Suppressor macrophage treated with lipopolysaccharide for 4 hours (primary cell): ENCODE measurements at places on chromosomes 3 and 15.
A peak's percentile ranks its signal among the peaks of the same experiment; 100 is the strongest.

- DNase-seq: no peak
Measured at GRCh38 chr15:86865920-86866319, 786.2 kb downstream of the AGBL1 start.

DNA sequence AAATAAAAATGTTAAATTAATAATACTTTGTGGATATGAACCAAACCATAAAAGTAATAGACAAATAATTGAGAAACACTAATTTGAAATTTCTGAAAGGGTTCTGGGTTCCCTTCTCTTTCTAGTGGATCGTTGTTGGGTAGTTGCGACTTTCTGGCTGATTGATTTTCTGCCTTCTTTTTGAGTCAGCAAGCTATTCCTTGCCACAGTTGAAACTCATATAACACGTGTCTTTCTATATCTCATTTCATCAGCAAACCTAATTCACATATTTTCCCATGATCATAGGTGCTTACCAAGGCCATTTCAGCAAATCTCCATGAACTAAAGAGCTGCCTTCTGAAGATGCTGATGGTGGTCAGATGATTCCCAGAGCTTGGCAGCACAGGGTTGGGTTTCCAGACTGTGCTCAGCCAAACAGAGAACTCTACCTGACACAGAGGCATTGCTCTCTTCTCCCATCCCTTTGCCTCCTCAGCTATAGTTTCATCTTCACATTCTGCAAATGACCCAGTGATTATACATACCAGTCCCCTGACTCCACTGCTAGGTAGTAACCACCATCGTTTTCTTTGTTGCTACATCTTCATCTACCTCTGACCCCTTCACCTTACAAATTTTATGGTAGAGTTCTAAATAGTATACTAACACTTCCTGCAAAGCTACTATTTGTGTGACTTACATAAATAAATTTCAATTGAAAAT lies 383.9 kb upstream of the DPH6 start:
- DNase-seq: no peak

- DNase-seq: peak; percentile 16
Measured at GRCh38 chr3:150411546-150411945, 3.4 kb downstream of the TSC22D2 start.

DNA sequence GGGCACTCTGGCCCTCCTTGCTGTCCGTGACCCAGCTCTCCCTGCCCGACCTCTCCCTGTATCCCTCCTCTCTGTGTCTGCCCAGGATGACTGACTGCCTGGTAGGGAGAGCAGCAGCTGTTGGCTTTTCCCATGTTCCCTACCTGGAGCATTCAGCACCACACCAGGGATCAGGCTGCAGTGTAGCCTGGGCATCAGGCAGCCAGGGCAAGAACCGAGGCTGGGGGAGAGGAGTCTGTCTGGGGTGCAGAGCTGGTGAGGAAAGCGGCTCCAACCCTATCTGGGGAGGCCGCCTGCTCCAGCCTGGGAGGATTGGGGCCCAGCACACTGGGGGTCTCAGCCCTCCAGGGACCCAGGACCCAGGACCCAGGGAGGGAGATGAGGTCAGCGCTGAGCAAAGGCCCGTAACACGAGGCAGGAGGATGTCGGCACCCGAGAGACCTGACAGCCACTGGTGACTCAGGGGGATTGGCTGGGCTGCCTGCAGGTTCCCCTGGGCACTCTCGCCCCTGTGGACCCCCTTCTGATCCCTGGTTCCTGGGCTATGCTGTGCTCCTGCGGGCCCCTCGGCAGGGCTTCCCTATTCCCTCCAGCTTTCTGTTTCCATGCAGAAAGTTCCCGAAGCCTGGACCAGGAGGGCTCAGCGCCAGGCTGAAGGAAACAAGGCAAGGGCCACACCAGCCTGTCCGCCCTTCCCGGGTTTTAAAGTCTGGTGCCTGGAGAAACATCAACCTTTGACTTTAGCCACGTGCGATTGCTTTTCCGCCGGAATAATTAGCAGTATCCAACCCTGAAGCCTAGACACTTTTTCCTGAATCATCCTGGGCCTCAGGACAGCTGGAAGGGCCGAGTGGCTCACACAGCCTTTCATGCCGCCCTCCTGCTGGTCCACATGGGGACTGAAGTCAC lies 128.2 kb upstream of the MEF2A start:
- no peak for DNase-seq

DNA sequence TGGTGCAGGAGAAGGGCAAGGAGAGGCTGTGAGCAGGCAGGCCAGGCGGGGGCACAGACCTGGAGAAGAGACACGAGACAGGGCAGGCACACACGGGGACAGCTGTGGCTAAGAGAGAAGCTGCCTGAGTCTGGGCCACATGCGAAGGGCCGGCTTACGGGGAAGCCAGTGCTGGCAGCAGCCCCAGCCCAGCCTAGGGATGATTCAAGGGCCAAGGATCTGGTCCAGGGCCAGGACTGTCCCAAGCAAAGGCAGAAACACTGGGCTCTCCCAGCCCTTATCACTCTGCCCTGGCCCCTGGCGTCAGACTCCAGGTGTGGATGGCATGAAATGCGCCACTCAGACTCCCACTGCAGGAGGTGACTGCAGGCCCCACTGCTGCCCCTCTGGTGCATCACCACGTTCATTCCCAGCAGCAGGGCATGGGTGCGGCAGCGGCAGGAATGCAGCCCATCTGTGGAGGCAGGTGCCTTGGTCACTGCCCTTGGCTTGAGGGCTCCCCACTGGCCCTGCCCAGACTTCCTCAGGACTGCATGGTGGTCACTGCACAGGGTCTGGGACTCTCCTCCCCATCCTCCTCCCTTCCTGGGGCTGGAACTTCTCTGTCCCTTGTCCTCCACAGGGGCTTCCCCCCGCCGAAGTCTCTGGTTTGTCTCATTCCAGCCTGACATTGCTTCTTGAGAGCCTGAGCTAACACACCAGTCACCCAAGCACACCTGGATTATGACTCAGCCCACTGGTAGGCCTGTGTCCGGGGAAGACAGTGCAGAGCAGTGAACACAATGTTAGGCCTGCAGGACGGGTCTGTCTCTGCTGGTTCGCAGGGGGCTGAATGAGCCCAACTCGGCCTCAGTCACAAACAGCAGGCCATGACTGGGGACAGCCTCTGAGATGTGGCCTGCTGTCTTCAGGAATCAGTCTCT lies 69.3 kb downstream of the TBC1D2B start:
- DNase-seq: no peak

GRCh38 chr15:39079296-39079847 lies 501.5 kb upstream of the THBS1 start:
- DNase-seq: no peak

- DNase-seq: no peak
Measured at GRCh38 chr3:56673781-56674457, 9.1 kb downstream of the TASOR start.

- DNase-seq: no peak
Measured at GRCh38 chr15:27768732-27769475, 330.2 kb downstream of the OCA2 start.

DNA sequence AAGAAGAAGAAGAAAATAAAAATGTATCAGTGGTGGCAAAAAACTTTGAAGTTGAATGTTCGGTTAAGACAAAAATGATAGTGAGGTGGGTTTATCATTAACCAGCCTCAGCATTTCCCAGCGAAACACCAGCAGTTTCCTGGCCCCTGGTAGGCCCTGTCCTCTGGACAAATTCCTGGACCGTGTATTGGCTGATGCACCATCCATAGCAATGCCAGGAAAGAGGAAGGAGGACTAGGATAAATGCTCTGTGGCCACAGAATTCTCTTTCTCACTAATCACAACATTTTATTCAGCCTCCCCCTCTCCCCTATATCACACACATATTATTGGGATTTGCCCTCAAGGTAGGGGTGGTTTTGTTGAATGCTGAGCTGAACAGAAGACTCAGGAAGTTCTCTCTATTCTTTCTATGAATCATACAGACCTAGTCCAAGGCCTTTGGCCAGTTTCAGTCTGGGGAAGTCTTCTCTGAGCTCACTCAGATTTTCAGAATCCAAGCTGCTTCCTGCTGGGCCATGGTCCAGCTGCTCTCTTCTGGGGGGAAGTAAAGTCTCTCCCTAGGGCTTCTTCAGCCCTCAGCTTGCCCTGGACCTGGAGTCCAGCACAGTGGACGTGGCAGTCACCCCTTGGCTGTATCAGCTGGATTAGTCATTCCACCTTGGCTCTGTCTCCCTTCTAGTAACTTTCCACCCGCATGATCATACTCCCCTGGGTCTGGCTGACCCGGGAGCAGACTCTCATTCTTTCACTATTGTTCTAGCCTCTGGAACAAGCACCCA lies 27.6 kb downstream of the SLC28A1 start:
- DNase-seq: peak; percentile 42

GRCh38 chr3:188689101-188689574 lies 482.6 kb upstream of the TPRG1 start:
- peak; percentile 83 for DNase-seq

DNA sequence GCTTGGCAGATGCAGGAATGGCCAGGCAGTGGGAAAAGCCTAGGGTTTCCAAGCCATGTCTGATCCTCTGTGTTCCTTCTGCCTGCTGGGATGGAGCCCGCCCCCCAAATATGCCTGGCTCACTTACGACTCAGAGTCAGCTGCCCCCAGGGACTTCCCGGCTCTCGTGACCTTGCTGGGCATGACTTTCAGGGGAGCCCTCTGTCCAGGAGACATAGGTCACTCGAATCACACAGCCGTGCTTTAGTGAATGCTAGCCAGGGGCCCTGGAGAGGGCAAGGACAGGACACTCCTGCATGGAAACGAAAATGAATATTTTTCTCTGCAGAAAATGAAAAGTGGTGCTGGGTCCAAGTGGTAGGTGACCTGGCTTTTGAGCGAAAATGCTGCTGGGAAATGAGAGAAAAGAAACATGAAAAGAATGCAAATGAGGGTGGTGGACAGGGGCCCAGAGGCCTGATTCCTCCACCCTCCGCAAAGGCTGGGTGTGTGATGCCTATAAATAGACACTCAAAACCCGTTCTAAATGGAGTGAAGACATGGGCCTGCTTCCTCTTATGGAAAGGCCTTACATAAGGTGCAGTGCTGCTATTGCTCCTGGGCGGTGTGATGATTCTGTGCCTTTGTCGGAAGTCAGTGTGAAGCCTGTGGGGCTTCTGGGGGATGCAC lies 107.4 kb downstream of the APBA2 start:
- peak; percentile 12 for DNase-seq

DNA sequence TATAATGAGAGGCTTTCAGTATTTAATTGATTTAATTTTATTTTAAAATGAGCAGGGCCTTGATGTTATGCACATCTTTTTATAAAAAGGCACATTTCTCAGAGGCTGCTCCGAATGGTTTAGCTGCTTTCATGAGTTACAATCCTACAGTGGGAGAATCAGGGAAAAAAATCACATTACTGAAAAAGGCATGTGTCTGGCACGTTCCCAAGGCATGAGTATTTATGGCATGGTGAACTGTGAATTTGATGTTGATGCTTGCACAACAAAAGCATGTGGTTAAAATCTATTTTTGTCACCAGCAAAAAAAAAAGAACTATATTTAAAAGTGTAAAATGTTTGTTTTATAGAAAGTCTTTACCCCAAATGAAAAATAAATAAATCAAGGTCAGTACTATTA lies 485.2 kb upstream of the ROBO2 start:
- DNase-seq: no peak

- no peak for DNase-seq
Measured at GRCh38 chr3:128073185-128073725, 21.0 kb downstream of the SEC61A1 start.

- DNase-seq: no peak
Measured at GRCh38 chr3:110593749-110594148, 477.9 kb upstream of the NECTIN3 start.

- peak; percentile 27 for DNase-seq
Measured at GRCh38 chr15:85361323-85361722, 19.1 kb upstream of the AKAP13 start.

- DNase-seq: no peak
Measured at GRCh38 chr3:10964537-10965167, 27.9 kb upstream of the SLC6A1 start.

GRCh38 chr3:178048768-178049167 lies 487.5 kb upstream of the KCNMB2 start:
- no peak for DNase-seq

DNA sequence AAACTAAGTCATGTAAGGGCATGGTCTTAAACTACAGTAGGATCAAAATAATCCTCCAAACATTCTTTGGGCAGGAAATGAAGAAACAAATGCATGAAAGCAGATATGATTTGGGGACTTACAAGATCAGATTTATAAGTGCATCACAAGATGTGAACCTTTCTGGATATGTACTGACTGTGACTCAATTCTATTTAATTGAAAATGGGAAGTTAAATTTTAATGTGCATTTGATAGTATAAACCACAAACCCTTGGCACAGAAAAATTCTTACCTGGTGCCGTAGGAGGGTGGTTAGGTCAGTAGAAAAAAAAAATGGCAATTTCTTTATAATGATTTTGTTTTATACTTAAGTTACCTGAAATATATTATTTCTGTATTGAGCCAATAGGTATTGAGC lies 262.5 kb upstream of the TGFBR2 start:
- no peak for DNase-seq

- DNase-seq: no peak
Measured at GRCh38 chr3:136698361-136698760, 53.8 kb downstream of the STAG1 start.

GRCh38 chr3:143066033-143066432 lies 53.5 kb upstream of the CHST2 start:
- DNase-seq: no peak

- no peak for DNase-seq
Measured at GRCh38 chr15:50552238-50552637, 5.8 kb upstream of the USP50 start.

DNA sequence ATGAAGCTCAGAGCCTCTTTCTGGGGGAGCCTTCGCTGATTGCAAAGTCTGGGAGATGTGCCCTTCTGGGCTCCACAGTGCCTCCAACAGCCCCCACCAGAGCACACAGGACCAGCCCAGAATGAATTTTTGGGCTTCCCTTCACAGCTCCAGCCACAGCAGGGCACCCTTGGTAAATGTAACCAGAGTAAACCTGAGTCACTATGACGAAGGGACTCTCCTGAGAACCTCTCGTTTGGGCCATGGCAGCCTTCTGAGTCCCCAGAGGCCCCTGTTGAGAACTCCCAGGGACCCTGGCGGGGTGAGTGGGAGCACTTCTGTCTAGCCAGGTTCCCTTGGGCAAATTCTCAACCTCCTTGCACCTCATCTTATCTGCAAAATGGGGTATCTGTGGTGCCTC lies 20.8 kb downstream of the FAM3D start:
- no peak for DNase-seq

DNA sequence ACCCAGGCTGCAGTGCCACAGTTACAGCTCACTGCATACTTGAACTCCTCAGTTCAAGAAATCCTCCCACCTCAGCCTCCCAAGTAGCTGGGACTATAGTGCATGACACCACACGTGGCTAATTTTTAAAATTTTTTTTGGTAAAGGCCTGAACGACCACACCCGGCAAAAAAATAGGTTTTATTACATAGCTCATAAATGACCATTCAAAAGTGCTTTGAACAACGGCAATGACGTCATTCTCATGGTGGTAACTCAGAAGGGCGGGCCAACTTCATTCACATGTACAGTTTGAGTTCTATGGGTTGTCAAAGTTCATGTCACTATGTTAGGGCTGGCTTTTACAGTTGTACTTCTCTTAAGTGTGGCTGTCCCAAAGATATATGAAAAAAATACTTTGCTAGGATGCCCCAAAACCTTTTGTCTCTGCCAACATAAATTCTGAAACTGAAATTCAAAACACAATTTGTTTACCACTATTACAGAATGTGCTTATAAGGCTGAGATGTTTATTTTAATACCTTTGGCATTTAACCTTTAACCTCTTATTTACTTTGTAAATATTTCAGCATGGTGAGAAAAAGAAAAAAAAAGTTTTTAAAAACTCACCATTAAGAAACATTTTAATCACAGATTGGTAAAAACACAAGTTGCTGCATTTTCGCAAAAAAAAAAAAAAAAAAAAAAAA lies 6.2 kb downstream of the MYO1E start:
- peak; percentile 37 for DNase-seq
